ENCODE measurements at places on chromosomes 16 and 17. TPM values are rescaled to one million over a fixed set of nuclear protein-coding genes. Genes with fewer than 3 reads are reported as not detected.

- no peak for DNase-seq
These were observed 80.0 kb downstream of the CCDC182 start for GRCh38 chr17:57665128-57665527.

DNA sequence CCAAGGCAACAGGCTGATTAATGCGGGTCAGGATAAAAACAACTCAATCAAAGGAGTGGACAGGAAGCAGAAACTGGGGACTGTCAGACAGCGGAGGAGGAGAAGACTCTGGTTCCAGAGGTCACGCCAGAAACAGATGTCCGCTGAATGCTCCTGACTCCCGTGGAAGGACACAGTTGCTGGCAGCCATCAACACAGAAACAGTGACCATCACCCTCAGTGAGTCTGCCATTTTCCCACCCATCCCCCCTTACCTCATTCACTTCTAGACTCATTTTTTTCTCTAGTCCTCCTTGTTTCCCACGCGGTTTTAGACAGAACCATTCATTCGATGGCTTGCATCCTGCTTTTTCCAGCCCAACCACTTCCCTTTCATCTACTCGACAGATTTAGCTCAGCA is 40.9 kb downstream of the DHRS7C start:
- no peak for DNase-seq

DNA sequence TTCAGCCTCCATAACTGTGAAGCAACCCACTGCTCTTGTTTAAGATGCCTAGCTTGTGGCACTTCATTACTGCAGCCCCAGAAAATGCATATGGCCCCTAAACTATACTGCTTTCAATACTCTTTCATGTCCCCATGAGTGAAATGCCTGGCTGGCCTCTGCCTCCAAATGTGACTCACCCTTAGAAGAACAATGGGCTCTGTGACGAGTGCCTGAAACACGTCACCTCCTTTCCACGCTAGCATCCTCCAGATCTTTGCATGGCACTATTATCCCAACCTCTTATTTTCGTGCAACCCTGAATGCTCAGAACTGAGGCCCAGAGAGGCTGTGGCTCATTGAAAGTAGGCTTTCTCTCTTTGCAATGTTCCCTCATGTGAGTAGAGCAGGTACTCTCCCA is 233.1 kb downstream of the CBLN1 start:
- DNase-seq, result no peak

DNA sequence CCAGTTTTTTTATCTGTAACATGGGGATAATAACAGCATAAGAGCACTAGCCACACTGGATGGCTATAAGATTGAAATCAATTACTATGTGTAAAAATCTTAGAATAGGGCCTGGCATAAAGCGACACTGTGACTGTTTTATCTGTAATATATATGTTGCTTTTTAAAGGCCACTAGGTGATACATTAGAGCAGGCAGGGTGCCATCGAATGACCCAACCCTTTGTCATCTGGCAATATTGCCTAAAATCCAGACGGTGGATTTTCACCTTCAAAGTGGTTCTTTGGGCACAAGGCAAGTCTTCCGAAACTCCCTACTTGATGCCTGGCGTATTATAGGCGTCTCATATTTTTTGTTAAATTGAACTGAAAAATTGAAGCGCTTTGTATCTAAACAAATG is 69.1 kb downstream of the PRKCA start:
- DNase-seq, result no peak

- DNase-seq, result no peak
These were observed 39.9 kb downstream of the RNF157 start for GRCh38 chr17:76200354-76200753.

DNA sequence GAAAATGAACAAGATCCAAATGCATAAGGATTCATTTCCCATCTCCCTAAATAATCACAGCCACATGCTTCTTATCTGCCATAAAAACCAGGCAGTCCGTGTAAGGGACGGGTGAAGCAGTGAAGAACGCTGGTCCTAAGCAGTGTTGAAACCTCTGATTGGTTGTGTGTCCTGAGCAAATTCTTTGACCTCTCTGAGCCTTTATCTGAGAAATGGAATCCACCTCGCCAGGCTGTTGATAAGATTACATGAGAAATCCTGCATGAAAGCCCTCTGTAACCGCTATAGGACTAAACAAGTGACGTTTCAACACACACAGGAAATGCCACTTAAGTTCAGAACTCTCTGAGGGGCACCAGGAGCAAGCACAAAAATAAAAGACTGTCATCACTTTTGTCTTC is 26.8 kb downstream of the GAS7 start:
- DNase-seq, result no peak

Gene BICDL2
- total RNA-seq, result not detected

Gene SGCA
- 136 TPM for total RNA-seq

Gene TBC1D3C
- not detected for total RNA-seq

Gene ADAD2
- total RNA-seq, result 1.6 TPM

Gene CRHR1
- not detected for total RNA-seq

Gene KCNH6
- not detected for total RNA-seq

Gene MAP1LC3B
- 127 TPM for total RNA-seq

All from heart right ventricle (tissue), 16 donors.